ENCODE measurements at places on chromosomes 5 and 9. TPM values are rescaled to one million over a fixed set of nuclear protein-coding genes. Genes with fewer than 3 reads are reported as not detected.

Gene ZNF483
- 5.0 TPM for total RNA-seq

Gene SOX30
- 0.27 TPM for total RNA-seq

DNA sequence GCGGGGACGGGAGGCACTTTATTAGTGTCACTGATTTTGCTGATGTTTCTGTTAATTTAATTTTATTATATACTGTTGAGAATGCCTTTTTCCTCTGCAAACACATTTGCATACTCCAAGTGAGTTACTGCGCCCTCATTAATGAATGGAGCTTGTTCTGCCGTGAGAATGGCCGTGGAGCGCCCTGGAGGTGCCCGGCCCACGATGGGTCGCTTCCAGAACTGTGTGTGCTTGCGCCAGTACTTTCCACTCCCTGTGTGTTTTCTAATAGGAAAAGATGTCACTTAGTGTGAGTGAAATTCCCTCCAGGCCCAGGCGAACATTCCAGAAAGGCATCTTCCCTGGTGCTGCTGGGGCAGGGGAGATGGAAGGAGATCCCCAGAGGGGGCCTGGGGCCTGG is 30.1 kb downstream of the NDUFS6 start:
- no peaks in the 10 kb centered on the region for H3K27me3 ChIP-seq
- no peaks in the 10 kb centered on the region for H3K4me1 ChIP-seq
- no peak for DNase-seq
- no peaks in the 10 kb centered on the region for H3K36me3 ChIP-seq

DNA sequence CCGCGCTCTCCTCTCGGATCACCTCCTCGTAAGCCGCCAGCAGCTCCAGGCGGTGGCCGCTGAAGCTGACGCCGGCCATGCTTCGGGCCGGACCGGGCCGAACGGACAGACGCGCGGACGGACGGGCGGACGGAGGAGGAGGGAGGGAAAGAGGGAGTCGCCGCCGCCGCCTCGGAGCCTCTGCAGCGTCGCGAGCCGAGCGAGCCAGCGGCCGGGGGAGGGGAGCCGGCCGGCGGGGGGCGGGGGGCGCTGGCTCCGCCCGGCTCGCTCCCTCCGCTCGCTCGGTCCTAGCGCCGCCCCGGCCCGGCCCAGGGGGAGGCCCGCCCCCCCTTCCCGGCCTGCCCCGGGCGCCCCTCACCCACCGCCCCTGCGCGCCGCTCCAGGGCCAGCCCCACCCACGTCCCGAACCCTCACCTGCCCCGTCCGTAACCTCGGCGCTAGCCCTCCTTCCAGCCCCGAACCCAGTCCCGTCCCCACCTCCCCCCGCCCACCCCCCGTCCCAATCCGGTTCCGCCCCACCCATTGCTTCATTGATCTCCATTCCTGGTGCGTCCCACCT is at the start of gene DBN1:
DBN1 (minus strand) TSS at position 192 of the 559 bp plus-strand sequence; CDS start at position 79, 113 bp downstream.
- peak within 1 kb of the TSS; percentile 84 for H3K27ac ChIP-seq
- DNase-seq = no peak

Gene PDGFRB
- 0.34 TPM for total RNA-seq
